NCI-H1694 treated with DMSO at 0.1 percent for 48 hours (cell line): ENCODE measurements at places on chromosomes 12 and 14.

- DNase-seq = no peak
Observed at GRCh38 chr12:53963434-53964314, 9.0 kb downstream of the HOXC12 start.

- no peak for DNase-seq
Observed at GRCh38 chr12:50932787-50933280, 19.5 kb upstream of the HIGD1C start.

GRCh38 chr12:5661811-5662210 lies 229.9 kb downstream of the NTF3 start:
- no peak for DNase-seq

- DNase-seq = peak; percentile 84
Observed at GRCh38 chr12:70242695-70243509, at the start of gene CNOT2. Gene CNOT2, plus strand, starts transcription at chr12:70243433. Its CDS starts 34,794 bp downstream, at chr12:70278227.

- no peak for DNase-seq
Observed at GRCh38 chr12:107584563-107584962, 101.0 kb upstream of the PWP1 start.

- no peak for DNase-seq
Observed at GRCh38 chr12:124305136-124305535, 10.2 kb downstream of the RFLNA start.

DNA sequence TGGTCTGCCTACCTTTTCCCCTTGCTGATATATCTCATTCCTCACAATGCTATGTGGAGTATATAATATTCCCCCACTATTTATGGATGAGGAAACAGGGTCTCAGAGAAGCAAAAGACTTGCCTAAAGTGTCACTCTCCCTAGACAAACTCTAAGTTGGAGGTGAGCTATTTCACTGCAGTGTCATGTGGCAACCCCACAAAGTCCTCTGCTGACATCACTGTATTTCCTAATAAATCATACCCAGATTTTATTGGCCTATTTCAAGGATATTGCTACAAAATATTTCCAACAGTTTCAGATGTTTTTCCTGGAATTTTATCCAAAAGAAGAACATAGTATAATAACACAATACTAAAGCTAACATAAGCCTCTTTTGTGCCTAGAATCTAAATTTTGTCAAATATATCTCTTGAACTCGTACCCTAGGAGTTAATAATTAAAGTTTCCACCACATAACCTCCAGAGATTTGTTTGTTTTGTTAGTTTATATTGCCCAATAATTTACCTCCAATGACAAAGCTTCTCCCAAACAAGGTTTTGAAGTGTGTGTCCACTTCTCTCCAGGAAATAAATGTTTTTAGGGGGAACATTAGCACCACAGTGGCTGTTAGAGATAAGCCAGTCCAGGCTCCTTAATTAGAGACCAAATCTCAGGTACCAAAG lies 215.1 kb downstream of the ASCL1 start:
- no peak for DNase-seq

DNA sequence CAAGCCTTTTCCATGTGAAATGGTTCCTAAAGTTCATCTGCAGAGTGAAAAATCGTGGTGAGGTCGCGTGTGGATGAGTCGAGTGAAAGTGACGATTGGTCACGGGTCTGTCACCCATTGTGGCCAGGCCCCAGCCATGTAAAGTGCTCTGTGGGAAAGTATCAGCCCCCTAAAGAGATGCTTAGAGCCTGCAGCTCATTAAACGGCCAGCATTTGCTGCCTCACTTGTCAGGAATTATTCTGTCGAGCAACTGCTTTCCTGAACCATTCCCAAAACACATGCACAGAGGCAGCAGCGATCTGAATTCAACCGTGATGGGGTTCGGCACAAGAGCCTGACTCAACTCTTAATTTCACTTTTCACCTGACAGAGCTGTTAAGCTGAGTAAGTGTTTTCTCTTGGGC lies 16.0 kb downstream of the DBX2 start:
- no peak for DNase-seq

- no peak for DNase-seq
Observed at GRCh38 chr12:124344022-124344421, 49.1 kb downstream of the RFLNA start.

DNA sequence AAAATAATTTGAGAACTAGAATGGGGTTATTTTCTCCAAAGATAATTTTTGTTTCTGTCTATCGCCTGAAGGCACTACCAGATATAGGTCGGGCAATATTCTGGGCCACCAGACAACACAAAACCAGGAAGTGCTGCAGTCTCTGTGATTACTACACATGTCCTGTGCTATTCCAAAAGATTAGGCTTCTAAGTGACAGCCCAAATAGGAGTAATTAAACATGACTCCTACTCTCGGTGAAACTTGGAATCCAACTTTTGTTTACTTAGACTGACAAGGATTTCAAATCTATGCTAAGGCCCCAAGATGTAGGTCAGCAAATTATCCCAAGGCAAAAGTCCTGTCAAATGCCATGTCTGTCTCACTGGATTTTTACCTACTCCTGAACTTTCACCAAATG lies 157.6 kb upstream of the LRFN5 start:
- no peak for DNase-seq

- DNase-seq = no peak
Observed at GRCh38 chr14:50985124-50985858, 41.0 kb upstream of the PYGL start.

GRCh38 chr14:38366374-38366773 lies 110.5 kb upstream of the CLEC14A start:
- no peak for DNase-seq

DNA sequence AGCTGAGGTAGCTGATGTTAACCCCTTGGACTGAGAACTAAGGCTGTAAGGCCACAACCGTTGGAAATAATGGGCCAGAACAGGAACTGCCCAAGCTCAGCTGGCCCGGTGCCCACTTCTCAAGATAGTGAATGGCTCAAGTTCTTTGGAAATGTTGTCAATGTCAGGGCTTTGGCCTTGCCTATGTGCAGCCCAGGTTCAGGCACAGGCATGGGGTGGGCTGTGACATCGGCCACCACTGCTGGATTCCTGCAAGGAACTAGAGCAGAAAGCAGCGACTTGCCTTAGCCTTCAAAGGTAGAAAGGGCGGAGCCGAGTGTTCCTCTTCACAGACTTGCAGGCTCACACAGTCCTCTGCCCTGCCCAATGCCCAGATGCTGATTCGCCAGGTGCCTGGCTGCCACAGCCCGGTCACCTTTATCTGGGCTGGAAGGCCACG lies 291.2 kb downstream of the ZFP36L1 start:
- DNase-seq = no peak

DNA sequence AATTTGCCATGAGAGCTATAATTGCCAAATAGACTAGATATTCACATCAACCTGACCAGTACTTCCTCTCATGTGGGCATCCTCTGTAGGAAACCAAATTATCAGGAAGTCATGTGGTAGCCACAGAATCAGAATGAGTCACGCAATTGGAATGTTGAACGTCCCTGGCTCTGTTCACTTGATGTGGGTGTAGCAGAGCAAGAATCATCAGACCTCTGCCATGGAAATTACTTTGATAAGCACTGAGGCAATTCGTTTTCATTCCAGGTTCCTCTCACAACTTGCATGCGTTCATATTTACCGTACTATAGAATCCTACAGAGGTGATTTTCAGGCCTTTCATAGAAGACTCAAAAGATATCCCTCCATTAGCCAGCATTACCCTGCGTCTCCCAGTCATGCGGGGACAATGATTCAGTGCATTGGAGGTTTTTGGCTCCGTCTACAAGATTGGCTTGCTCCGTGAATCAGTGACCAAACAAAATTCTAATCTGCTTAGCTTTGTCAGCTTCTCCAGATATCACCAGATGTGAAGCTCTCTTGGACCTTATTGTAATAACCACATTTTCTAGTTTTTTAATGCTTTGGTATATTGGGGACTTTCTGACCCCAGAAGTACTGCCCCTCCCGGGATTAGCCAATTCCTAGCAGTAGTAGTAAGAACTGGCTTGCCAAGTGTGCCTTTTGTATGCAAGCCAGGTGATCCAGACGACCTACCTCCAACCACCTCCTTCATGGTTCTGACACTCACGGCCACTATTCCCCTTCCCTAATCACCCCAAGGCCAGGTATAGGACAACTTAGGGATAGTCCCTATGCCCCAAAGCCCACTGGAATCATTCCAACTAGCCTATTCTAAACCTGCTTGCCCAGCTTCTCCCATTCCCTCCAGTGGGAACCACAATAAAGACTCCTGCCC lies 133.4 kb downstream of the KICS2 start:
- no peak for DNase-seq

- no peak for DNase-seq
Observed at GRCh38 chr14:72054911-72055310, 122.7 kb downstream of the RGS6 start.

- DNase-seq = no peak
Observed at GRCh38 chr12:54784115-54784514, 70.2 kb upstream of the MUCL1 start.

DNA sequence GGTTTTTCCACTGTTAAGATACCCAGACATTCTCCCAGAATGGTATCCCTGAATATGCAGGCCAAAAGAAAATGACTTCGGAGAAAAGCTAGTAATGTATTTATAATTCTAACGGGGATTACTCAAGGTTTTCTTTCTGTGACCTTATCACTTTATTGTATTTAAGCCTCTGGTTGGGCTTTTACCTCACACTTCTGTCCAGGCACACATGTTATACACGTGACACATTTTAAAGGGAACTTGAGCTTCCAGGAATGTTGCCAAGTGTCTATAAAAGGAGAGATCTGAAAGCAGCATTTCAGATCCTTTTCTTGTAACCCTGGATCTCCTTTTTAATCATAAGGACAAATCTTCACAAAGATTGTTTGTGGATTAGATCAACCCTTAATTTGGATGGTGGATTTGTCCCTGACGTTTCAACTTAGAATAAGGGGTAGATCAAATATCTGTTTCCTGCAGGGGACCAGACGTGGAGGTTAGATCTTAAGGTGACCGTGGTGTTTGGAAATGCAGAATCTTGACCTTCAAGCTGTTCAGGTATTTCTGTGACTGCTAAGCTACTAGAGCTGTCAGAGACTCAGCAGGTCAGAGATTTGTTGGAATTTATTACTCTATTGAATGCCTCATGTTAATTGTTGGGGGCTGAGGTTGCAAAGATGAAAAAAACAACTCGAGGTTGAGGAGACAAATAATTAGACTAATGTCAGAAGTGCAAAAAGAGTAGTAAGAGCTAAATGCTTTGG lies 1.5 kb downstream of the CIPC start:
- peak; percentile 50 for DNase-seq

- no peak for DNase-seq
Observed at GRCh38 chr12:63787306-63787705, 7.6 kb downstream of the RXYLT1 start.

- DNase-seq = no peak
Observed at GRCh38 chr12:25382311-25383106, 131.8 kb upstream of the KRAS start.

DNA sequence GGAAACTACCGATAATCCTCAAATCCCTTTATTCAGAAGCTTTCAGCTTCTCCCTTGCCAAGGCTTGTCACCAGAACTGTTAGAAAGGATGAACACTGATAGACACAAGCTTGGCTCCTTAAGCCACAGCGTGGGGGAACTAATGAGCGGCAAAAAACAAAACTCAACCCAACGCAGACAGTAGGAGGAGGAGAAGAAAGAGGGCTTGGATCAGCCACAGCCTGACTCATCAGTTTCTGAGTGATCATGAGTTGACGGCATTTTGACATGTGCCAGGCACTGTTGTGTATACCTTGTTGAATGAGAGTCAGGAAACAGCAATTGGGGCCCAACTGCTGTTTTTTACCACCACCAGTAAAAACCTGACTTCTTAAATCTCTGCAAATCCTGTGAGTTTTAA lies 23.7 kb downstream of the PLXNC1 start:
- no peak for DNase-seq

DNA sequence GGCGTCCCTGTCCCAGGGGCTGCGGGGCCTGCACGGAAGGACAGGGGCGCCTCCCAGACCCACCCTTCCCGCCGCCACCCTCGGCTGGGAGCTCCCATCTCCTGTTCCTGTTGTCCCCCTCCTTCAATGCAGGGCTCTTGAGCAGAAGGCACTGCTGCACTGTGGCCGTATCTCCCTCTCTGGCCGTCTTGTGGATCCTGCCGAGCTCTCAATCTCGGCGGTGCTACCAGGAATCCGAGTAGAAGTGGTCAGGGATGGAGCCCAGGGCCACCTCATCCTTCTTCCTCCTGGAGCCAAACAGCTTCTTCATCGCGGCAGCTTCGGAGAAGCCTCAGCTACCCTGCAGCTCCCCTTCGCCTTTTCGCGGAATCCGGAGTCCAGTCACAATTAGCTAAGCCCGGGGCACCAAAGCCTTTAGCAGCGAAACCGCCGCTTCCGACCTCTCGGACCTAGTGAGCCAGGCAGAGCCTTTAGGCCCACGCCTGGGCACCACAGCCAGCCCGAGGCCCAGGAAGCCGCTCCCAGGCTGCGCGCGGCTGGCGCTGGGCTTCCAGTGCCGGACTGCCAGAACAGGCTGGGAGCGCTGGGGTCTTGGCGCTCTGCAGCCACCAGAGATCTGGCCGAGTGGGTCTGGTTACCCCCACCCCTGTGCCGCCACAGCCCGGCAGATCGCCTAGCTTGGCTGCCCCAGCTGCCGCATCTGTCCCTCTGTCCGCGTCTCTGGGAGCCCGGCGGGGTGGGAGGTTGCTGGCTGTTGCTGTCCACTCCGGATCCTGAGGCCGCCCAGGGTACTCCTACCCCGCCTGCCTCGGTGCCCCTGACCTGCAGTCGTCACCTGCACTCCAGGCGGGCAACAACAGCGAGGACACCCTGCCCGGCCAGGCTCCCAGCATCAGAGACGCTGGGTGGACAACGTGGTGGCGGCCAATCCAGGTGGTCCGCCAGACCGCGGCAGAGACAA lies 69.1 kb downstream of the ASCL4 start:
- no peak for DNase-seq

DNA sequence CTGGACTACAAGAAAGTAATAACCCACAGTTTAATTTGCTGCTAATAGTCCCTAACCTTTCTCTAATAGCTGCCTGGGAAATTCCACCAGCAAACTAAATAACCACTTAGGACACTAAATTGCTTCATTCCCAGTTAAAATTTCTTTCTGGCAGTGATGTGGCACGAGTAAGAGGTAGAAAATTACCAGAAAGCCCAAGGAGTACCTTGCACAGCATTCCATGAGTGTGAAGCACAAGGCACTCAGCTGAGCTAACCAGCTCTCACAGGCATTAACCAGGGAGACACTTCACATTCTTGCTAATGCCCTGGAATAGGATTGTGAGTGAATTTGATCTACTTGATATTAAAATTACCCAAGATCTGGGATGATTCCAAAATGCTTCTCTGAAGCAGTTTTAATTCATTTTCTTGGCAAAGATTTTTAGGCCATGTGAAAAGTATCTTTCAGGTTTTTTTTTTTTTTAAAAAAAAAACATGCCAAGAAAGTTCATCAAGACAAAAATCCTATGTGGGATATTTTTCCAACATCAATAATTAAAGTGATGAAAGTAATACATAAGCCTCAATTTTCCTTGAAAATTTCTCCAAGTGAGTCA lies 29.5 kb downstream of the TSPAN8 start:
- DNase-seq = no peak
